Activated T-helper 2 cell treated with anti-CD3 and anti-CD28 coated beads, Interferon-gamma antibody, Interleukin-2, Interleukin-4, amounts not matched to agents 10 μg/mL and 5 μg/mL and 100 μg/mL, durations not matched to agents 14 hours and 24 hours and 36 hours (primary cell): ENCODE measurements at places on chromosomes 3 and 15. TPM values are rescaled to one million over a fixed set of nuclear protein-coding genes. Genes with fewer than 3 reads are reported as not detected.

HRG gene
- not detected in 2 replicates for total RNA-seq

DNA sequence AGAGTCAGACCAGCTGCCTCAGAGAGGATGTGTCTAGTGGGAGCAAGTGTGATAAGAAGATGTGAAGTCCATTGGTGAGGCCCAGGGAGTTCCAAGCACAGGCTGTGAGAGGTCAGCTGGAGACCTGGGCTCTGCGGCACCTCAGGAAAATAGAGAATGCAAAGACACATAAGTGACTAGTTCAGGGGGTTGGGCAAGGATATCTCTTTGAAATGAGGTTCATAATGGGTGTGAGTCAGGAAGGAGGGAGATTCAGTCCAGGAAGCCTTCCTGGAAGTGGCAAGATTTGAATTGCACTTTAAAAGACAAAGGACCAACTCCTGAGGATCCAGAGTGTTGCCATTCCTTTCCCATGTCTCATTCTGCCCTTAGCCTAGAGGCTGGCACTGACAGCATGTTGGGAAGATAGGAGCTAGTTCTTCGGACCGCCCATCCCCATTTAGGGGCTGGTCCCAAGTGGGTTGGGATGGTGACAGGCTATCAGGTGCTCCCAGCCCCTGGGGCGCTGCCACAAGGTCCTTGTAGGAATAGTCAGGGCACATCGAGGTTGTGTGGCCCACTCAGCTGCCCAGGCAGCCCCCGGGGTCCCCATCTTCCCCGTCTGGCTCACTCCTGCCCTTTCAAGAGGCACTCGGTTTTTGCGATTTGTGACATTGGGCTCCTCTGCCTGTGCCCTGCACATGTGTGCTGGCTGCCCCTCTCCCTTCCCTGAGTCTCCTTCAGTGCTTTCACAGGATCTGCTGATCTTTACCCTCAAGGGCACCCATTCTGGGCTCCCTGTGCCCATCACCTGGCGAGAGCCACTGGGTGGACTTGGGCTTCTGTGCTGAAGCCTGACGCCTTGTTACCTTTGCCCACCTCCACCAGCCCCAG is 23.7 kb downstream of the ESYT3 start:
- no peaks in the 10 kb centered on the region for H3K4me1 ChIP-seq
- H3K4me3 ChIP-seq = no peak overlapping the region
- H3K27ac ChIP-seq = no peak overlapping the region
- no peaks in the 10 kb centered on the region for H3K36me3 ChIP-seq

DNA sequence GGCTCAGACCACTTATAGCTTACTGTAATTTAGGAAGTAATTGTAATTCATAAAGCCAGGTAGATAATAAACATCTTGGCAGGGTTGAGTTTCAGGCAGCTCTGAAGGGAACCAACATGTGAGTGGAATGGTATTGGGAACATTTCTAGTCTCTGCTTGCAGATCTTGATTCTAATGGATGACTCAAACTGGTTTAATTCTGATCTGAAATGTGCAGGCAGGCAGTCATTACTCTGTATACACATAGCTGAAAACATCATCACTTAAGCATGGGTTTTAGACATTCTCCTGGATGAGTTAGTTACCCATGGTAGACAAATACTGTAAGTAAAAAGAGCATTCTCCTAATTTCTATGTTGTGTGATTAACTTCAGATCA is 317.0 kb upstream of the TPRG1 start:
- no peak overlapping the region for H3K4me3 ChIP-seq
- peaks cover 2% of the 10 kb centered on the region for H3K4me1 ChIP-seq
- DNase-seq = no peak
- no peak overlapping the region for H3K27ac ChIP-seq
- H3K27me3 ChIP-seq = no peaks in the 10 kb centered on the region

DNA sequence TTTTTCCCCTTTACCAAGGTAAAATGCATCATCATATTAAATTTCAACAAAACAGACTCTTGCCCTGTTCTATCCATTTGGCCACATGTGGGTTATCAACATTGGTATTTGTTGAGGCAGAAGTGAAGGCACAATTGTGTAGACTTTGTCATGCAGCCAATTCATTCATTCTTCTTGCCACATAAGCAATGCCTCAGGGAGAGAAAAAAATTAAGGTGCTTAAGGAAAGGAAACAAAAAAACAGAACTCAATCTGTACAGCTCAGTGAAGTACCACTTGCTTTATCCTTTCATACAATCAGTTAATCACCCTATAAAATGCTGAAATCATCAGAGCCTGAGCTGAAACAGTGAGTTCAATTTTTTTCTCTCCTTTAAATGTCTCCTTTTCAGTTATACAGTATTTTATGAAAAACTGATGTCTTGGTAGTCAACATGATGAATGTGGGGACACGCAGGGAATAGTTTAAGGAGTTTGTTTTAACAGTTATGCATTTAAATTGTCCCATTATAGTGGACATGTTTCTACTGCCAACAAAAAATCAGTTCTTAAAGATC is 588.9 kb downstream of the MFSD1 start:
- no peak overlapping the region for H3K4me3 ChIP-seq
- H3K27me3 ChIP-seq = no peaks in the 10 kb centered on the region
- no peak for DNase-seq
- H3K4me1 ChIP-seq = no peaks in the 10 kb centered on the region

DNA sequence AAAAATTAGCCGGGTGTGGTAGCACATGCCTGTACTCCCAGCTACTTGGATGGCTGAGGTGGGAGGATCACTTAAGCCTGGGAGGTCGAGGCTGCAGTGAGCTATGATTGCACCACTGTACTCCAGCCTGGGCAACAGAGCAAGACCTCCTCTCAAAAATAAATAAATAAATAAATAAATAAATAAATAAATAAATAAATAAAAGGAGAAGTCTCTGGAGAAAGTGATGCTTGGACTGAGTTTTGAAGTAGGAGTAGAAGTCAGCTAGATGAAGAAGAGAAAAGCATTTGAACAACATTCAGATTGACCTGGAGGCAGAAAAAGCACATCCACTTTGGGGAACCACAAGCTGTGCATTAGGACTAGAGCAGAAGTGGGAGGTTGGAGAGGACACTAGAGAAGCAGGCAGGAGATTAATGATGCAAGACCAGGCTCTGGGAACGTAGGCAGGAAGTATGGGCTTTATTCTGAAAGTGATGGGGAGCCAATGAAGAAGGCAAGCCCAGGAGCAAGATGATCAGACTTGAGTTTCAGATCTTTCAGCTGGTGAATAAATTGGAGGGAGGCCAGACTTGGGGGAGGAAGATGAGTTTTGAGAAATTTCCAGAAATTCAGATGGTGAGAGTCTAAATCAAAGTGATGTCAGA is 48.7 kb downstream of the KLHL6 start:
- H3K4me3 ChIP-seq = no peak overlapping the region
- H3K27ac ChIP-seq = peak overlapping the region; percentile 36
- DNase-seq = no peak
- H3K27me3 ChIP-seq = no peaks in the 10 kb centered on the region
- H3K4me1 ChIP-seq = peaks cover 11% of the 10 kb centered on the region

CA12 gene
- total RNA-seq = 0.46 TPM in 2 replicates
